Heart right ventricle (tissue), 16 donors: ENCODE measurements at places on chromosomes 16 and 17. TPM values are rescaled to one million over a fixed set of nuclear protein-coding genes. Genes with fewer than 3 reads are reported as not detected.

- peaks cover 14% of the 10 kb centered on the region for H3K4me1 ChIP-seq
- DNase-seq: no peak
- no peaks in the 10 kb centered on the region for H3K27me3 ChIP-seq
- H3K4me3 ChIP-seq: no peak overlapping the region
These were observed 9.0 kb downstream of the ZDHHC1 start for GRCh38 chr16:67407176-67407787.

DNA sequence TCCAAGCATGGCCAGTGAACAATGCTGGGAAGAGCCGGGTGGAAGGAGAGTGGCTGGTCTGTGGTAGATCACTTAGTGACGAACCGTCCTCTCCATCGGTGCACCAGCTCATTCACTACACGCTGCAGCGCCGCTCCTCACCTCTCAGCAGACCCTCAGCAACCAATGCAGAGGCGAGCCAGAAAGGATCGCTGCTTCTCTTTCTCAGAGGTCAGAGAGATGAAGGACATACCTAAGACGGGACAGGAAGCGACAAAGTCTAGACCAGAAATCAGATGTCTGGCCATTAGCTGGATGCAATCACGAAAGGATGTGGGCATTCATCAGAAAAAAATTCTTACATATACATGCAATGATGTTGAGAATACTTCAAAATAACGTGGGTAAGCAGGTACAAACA lies 26.9 kb downstream of the NSMCE1 start:
- H3K27ac ChIP-seq: peak overlapping the region; percentile 43
- H3K4me1 ChIP-seq: peaks cover 47% of the 10 kb centered on the region
- no peaks in the 10 kb centered on the region for H3K27me3 ChIP-seq

The SLC47A1 gene
- total RNA-seq: 2.6 TPM

DNA sequence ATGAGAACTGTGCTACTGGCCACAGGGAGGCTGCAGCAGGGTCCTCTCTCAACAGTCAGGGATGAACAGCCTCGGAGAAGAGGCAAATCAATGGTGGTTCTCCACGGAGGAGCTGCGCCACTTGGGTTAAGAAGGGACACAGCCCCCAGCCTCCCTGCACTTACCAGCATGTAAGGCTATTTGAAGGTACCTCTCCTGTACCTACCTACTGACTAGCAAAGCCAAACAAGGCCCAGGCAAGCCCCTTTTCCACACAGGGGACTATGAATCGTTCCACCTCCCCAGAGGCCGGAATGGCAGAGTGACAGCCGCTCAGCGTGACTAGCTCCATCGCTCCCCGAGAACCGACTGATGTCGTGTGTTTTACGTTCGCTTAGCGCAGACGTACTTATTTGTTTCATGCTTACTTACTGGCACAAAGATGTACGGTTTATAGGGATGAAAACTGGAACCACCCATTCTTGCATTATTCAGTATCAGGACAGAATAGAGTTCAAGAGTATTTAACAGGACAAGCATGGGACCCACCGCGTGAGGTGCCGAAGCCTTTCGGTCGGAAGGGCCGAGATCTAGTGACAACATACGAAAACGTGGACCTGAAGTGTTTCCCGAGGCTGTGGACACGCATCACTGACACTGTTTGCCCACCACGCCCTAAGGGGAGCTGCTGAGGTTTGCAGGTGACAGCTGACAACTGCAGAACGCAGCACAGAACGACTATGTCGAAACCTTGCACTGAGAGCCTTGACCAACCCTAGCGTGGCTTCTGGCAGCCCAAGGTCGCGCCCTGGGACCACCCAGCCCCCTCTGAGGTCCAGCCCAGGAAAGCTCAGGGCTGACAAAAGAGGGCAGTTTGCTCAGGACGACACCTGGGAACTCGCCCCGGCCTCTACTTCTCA lies 1.0 kb downstream of the TEPSIN start:
- peaks cover 8% of the 10 kb centered on the region for H3K36me3 ChIP-seq
- peaks cover 26% of the 10 kb centered on the region for H3K4me1 ChIP-seq
- no peaks in the 10 kb centered on the region for H3K27me3 ChIP-seq
- no peak overlapping the region for H3K27ac ChIP-seq

The CDH1 gene
- total RNA-seq: not detected

The MED9 gene
- 39.5 TPM for total RNA-seq

GRCh38 chr17:78861229-78861628 lies 20.6 kb upstream of the USP36 start:
- peaks cover 3% of the 10 kb centered on the region for H3K4me1 ChIP-seq
- peak overlapping the region; percentile 78 for H3K27ac ChIP-seq
- no peak for DNase-seq
- no peak overlapping the region for H3K4me3 ChIP-seq

GRCh38 chr17:8384801-8385378 lies 1.9 kb upstream of the RPL26 start:
- H3K27ac ChIP-seq: no peak overlapping the region
- no peaks in the 10 kb centered on the region for H3K27me3 ChIP-seq
- DNase-seq: no peak
- H3K4me1 ChIP-seq: peaks cover 39% of the 10 kb centered on the region

The TCAP gene
- total RNA-seq: 3,683 TPM

DNA sequence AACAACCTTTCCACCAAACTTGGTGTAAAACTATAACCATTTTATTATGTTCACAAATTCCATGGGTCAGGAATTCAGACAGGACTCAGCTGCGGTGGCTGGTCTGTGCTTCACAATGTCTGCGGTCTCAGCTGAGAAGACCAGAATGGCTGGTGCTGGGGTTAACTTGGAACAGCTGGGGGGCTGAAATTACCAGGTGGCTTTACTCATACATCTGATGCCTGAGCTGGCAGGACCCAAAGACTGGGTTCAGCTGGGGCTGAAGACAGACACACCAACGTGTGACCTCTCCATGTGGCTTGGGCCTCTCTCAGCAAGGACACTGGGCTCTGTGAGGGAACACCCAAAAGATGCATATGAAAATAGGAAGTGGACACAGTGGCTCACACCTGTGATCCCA lies 5.7 kb upstream of the HID1 start:
- peaks cover 4% of the 10 kb centered on the region for H3K4me1 ChIP-seq
- no peaks in the 10 kb centered on the region for H3K36me3 ChIP-seq
- H3K27me3 ChIP-seq: no peaks in the 10 kb centered on the region

DNA sequence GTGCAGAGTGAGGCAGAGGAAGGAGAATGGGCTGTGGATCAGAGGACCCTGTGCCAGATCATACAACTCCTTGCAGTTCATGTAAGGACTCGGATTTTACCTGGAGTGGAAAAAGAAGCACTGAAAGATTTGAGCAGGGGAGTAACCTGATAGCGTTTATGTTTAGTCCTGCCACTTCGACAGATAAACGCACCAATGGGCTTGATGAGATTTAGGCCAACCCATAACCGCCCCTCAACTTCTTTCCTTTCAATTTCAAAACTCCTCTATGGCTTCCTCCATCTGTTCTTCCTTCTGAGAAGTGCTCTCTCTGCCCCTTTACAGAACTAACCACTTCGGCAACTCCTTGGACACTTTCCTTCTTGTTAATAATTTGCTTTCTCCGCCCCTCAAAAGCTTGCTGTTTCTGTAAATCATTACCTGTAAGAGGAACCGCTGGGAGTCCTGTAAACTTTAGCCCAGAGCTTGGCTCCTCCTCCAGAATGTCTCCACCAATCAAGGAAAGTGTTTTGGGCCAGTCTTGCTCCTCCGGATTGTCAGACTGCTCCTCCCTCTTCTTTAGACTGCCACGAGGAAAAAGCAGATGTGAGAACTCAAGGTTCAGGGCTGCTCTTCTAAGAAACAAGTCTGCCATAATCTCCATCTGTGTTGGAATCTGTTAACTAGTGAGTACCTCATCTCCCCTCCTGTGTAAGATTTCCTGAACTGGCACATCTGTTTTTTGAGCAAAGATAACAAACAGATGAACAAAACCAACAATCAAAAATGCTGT lies at the start of gene ACSM3:
TSS of gene ACSM3 (plus strand) at position 554 of the 772 bp plus-strand sequence. CDS start 6,021 bp downstream, outside the sequence.
- no peak within 1 kb of the TSS for H3K27ac ChIP-seq
- peaks cover 5% of the 10 kb centered on the region for H3K4me1 ChIP-seq
- H3K27me3 ChIP-seq: no peaks in the 10 kb centered on the region

GRCh38 chr16:84233748-84234147 lies 6.1 kb downstream of the KCNG4 start:
- H3K27me3 ChIP-seq: no peaks in the 10 kb centered on the region
- no peak overlapping the region for H3K27ac ChIP-seq
- no peak for DNase-seq
- H3K36me3 ChIP-seq: no peaks in the 10 kb centered on the region
- H3K4me3 ChIP-seq: no peak overlapping the region

DNA sequence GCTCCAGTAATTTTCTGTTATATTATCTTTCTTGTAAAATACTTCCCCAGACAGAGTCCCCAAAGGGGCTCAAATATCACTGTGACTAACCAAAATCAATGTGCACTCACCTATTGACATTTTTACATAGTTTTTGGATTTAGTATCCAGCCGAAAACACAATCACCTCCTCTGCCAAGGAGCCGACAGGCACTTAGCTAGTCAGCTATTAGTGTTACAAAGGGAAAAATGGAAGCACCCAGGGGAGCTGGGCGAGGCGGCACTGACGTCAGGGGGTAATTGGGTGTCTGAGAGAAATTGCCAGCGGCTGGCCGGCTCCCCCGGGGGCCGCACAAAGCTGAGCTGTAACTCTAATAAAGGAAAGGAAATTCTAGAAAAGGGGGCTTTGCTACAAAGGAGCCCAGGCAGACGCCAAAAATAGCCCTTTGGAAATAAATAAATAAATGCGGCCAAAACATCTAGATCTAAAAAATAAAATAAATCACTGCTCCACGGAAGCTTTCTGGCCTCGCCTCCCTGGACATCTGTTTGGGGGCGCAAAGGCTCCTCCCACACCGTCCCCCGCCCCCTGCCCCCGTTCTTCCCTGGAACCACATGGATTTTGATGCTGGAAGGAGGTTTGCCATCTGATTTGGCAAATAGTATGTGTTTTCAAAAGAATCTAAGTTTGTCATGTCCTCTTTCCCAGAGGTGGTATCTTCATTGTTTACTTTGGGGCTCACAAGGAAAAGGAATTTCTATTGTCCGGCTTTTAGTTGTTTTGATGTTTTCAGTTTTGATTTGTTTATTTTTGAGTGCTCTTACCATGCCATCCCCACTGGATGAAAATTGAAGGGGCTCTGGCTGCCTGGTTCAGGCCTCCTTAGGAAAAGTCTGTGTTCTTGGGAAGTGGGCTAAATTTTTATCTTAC lies 156.7 kb downstream of the ZNF423 start:
- peak; percentile 72 for DNase-seq
- no peaks in the 10 kb centered on the region for H3K27me3 ChIP-seq
- H3K36me3 ChIP-seq: no peaks in the 10 kb centered on the region
- peaks cover 44% of the 10 kb centered on the region for H3K4me1 ChIP-seq
- no peak overlapping the region for H3K4me3 ChIP-seq

- H3K27me3 ChIP-seq: no peaks in the 10 kb centered on the region
- H3K4me3 ChIP-seq: peak overlapping the region; percentile 85
- peak overlapping the region; percentile 96 for H3K27ac ChIP-seq
These were observed 737 bp downstream of the NUDT16L1 start for GRCh38 chr16:4693956-4694641.

The ABCC6 gene
- 0.77 TPM for total RNA-seq

GRCh38 chr17:3529817-3530741 lies 27.5 kb downstream of the TRPV3 start:
- H3K27ac ChIP-seq: peak overlapping the region; percentile 85
- no peak overlapping the region for H3K4me3 ChIP-seq
- H3K36me3 ChIP-seq: no peaks in the 10 kb centered on the region

GRCh38 chr17:62819511-62820221 lies 11.6 kb upstream of the MARCHF10 start:
- peak; percentile 41 for DNase-seq
- peak overlapping the region; percentile 19 for H3K27ac ChIP-seq
- no peaks in the 10 kb centered on the region for H3K27me3 ChIP-seq
- H3K36me3 ChIP-seq: no peaks in the 10 kb centered on the region
- H3K4me3 ChIP-seq: no peak overlapping the region
- H3K4me1 ChIP-seq: peaks cover 10% of the 10 kb centered on the region

The KRT25 gene
- not detected for total RNA-seq

GRCh38 chr17:63774141-63774968 lies at the start of gene DDX42:
TSS of gene DDX42 (plus strand) at chr17:63774170. CDS start at chr17:63787050, 12,880 bp downstream.
- DNase-seq: peak; percentile 90
- H3K4me3 ChIP-seq: peak within 1 kb of the TSS; percentile 93
- no peaks in the 10 kb centered on the region for H3K27me3 ChIP-seq

DNA sequence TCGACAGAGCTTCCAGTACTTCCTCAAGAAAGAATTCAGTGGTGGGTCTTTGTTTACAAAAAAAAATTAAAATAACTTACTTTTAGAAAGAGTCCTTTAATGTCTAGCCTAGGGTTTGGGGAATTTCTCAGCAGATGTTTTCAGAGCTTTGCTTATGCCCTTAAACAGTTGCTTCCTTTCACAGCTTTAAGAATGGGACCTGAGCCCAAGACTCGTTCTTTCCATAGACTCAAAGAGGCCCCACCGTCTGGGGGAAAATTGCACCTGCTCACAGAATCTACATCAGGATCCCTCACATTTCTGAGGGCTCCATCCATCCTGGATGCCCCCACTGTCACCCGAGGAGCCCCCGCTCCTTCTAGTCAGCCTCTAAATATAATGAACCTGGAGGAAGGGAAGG lies 60.0 kb downstream of the RGS9 start:
- H3K4me3 ChIP-seq: no peak overlapping the region
- H3K4me1 ChIP-seq: no peaks in the 10 kb centered on the region
- no peak for DNase-seq
- no peak overlapping the region for H3K27ac ChIP-seq
- peaks cover 7% of the 10 kb centered on the region for H3K27me3 ChIP-seq

The TNRC6C gene
- 29.9 TPM for total RNA-seq

GRCh38 chr17:48502312-48502711 lies 28.5 kb downstream of the HOXB1 start:
- no peaks in the 10 kb centered on the region for H3K36me3 ChIP-seq
- no peaks in the 10 kb centered on the region for H3K27me3 ChIP-seq
- H3K4me1 ChIP-seq: no peaks in the 10 kb centered on the region
- H3K27ac ChIP-seq: no peak overlapping the region
- no peak for DNase-seq

The FASN gene
- total RNA-seq: 62.4 TPM

DNA sequence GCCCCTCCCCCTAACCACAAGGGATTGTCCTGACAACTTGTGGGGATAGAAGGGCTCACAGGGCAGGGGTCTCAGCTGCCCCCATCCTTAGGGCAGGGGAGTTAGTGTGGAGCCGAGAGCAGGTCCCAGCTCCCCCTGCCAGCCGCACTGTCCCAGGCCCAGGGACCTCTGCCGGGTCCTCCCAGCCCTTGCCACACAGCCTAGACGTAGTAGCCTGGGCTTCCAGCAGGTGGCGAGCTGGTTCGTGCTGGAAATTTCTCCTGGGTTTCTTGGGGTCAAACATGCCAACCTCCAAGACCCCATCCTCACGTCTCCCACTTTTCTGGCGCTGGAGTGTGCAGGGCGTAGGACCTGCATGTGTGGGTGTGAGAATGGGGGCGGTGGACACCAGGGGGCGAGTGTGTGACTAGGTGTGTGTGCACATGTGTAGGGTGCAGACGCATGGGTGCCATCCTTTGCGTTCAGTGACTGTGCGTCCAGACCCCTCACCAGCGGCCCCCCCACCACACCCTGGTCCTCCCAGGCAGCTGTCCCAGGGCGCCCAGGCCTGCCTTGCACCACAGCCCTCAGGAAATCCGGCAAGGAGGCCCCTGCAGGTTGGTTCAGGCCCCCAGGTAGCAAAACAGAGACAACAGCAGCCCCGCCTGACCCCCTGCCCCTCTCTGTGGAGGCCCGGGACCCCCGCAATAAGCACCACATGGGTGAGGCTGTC lies 29.5 kb downstream of the SBK1 start:
- no peaks in the 10 kb centered on the region for H3K4me1 ChIP-seq
- no peaks in the 10 kb centered on the region for H3K36me3 ChIP-seq
- DNase-seq: no peak
- H3K4me3 ChIP-seq: no peak overlapping the region
- H3K27ac ChIP-seq: no peak overlapping the region
- no peaks in the 10 kb centered on the region for H3K27me3 ChIP-seq

The CLCN7 gene
- 34.5 TPM for total RNA-seq

The CA10 gene
- not detected for total RNA-seq

The TMEM235 gene
- total RNA-seq: not detected
